H54 (cell line): ENCODE measurements at places on chromosomes 1 and 21.
A peak's percentile ranks its signal among the peaks of the same experiment; 100 is the strongest.

- DNase-seq: peak; percentile 55
These were observed 869 bp downstream of the NAV1 start for GRCh38 chr1:201539561-201540431.

DNA sequence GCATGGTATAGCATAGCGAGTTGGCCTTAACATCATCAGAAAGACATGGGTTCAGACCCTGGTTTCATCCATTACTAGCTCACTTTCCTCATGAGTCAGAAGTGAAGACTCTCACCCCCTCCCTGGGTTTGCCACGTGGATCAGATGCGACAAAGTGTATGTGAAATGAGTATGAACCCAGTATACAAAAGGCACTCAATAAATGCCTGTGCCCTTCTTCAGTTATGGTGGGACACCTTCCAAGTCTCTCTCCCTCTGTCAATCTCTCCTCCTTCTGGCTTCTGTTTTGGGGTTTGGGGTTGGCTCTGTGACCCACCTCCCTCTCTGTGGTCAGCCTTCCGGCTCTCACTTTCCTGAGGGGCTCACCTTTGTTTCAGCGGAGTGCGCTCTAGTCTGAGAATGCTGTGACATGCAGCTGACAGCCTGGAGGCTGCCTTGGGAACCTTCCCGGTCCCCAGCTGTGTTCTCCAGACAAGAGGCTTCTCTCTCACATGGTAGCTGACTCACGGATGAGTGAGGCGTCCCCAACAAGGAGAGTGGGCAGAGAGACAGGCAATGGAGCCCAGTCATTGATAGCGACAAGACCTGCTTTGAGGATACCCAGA lies 155.0 kb upstream of the EDN2 start:
- peak; percentile 75 for DNase-seq

DNA sequence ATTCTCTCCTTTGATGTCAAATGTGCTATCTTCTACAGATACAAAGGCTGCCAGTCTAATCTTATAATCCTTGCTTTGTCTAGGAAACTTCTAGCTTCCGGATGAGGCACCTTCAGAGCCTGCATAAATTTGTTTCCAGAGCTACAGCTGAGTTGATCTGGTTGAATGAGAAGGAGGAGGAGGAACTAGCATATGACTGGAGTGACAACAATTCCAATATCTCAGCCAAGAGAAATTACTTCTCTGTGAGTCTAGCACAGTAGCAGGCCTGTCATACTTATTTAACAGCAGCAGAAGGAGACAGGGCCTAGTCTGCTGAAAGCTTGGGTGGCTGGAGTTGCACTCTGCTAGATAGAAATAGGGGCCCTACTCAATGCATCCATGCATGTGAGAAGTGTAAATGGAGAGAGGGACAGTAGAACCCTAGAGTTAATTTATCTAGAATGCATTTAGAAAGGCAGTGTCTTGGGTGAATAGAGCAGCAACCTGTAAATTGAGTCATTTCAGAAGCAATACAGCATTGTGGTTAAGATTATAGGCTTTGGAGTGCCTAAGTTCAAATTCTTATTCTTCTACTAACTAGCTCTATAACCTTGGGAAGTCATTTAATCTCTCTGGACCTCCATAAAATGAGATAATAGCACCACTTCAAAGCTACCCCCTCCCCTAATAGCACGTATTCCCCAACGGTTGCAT lies 89.0 kb downstream of the MACF1 start:
- DNase-seq: no peak

DNA sequence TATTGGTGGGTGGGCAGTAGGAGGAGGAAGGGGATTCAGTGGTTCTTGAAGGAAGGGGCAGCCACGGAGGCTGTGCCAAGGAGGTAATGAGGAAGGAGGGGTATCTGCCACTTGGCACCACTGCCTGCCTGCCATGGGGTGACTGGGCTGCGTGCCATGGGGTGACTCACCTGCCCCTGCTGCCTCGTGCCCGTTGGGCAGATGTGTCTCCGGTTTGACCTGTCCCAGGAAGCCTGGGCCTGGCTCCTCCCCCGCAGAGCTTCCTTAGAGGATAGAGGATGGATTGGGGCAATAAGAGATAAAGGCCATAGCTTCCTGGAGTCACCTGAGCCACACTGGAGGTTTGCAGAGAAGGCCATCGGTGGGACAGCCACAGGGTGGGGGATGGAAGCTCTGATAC lies 1.7 kb downstream of the PADI3 start:
- DNase-seq: peak; percentile 73

- DNase-seq: peak; percentile 6
These were observed 717.2 kb downstream of the NCAM2 start for GRCh38 chr21:21715266-21715969.

- DNase-seq: peak; percentile 61
These were observed 27.2 kb upstream of the TDRD10 start for GRCh38 chr1:154474802-154475201.

DNA sequence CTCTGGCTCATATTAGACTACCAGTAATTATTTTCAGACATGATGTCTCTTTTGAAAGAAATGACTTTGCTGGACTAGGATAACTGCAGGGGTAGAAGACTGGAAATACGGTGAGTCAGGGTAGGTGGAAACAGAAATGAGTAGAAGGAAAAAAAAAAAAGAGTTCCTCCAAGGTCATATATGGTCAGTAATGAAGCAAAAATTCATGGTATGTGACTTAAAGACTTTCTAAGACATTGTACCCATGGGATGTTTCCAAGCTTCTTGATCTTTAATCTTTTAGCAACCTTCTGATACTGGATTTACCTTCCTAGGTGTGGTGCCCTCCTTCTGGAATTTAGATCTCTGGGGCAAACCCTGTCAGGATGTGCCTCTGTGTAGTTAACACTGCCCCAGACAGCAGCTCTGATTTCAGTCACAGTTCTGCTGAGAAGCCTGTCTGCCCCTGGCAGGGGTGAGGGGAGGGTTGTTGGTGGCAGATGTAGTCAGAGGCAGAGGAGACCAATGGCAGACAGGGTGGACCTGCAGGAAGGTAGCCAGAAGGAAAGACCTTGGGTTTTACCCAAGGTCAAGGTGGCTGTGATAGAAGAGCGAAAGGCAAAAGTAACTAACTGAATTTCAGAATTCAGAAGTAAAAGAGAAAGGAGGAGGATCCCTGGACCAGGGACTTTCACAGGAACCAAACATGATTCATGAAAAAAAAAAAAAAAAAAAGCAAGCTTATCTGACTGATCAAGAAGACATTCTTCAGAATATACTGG lies 44.1 kb upstream of the BCL10 start:
- no peak for DNase-seq

DNA sequence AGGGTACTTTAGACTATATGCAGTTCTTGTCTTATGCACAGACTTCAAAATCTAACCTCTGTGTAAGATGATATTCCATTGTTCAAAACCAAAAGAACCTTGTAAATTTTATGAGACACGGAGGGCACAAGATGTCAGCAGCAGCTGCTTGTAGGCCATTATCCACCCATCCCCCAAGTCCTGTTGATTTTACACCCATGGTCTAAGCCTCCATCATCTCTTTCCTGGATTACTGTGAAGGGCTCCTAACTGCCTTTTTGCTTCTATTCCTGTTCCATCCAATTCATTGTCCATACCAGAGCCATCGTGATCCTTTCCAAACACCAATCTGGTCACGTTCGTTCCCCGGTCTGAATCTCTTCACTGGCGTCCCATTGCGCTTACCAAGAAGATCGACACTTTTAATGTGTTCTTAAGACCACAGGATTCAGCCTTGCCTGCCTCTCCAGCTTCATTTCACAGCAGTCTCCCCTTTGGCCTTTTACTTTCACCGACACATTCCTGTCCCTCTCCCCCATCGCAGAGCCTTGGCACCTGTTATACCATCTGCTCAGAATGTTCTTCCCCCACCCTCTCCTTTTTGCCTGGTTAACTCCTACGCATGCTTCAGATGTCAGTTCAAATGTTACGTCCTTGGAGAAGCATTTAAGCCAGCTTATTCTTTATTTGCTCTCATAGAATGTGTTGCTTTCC lies 107.3 kb upstream of the POU3F1 start:
- DNase-seq: no peak

DNA sequence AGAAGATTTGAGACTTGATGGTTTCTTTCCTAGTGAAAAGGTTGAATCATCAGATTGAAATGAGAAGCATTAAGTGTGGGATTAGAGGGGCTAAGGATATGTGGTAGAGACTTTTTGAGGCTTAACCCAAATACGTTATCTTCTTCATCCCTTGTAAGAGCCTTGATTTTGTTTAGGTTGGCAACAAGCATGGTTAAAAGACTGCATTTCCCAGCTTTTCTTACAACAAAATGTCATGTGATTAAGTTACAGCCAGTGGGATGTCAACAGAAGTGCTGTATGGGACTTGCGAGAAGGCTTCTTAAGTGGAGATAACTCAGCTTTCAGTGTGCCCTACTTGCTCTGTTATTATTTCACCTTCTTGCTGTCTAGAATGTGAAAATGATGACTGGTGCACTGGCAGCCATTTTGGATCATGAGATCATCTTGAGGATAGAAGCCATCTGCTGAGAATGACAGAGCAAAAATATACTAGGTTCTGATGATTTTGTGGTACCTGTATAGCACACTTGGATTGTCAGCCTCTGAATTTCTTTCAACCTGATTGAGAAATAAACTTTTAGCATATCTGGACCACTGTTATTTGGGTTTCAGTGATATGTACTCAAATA lies 41.3 kb upstream of the GNG12 start:
- no peak for DNase-seq

DNA sequence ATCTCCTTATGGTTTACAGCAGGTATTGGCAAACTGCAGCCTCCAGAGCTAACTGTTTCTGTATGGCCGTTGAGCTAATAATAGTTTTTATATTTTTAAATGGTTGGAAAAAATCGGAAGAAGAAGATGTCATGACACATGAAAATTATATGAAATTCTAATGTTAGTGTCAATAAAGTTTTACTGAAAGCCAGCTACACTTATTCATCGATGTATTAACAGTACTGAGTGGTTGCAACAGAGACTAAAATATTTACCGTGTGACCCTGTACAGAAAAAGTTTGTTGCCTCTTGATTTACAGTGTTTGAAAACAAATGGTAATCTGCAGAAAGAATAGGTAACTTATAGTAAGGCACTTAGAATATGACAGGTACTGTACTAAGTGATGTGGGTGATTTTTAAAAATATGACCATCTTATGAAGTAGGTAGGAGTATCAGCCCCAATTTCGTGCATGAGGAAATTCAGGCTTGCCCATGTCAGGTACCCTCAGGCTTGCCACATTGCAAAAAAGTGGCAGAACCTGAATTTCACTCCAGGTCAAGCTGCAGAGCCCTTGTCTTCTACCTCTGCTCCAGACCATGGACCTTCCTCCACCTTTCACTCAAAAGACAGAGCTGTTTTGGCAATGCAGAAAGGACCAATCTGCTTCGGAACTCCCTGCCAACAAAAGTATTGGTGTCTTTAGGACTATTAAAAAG lies 311.9 kb upstream of the RUNX1 start:
- no peak for DNase-seq

- no peak for DNase-seq
These were observed 3.8 kb upstream of the SAMD13 start for GRCh38 chr1:84297546-84298244.

GRCh38 chr1:2555634-2556276 lies 416 bp upstream of the TNFRSF14 start:
- DNase-seq: no peak

DNA sequence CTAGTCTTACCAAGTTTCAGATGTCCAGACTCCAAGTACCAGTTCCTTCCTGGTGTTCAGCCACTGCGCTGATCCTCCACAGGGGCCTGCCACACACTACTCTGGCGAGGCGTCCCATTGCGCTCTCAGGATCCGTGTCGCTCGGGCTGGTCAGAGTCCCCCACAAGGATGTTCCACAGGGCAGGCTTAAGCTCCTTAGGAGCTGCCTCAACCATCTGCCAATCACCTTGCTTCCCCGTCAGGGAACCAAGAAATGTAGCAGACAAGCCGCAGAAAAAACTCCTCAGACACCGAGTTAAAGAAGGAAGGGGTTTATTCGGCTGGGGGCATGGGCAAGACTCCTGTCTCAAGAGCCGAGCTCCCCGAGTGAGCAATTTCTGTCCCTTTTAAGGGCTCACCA lies 9.8 kb downstream of the OR2W3 start:
- DNase-seq: no peak

DNA sequence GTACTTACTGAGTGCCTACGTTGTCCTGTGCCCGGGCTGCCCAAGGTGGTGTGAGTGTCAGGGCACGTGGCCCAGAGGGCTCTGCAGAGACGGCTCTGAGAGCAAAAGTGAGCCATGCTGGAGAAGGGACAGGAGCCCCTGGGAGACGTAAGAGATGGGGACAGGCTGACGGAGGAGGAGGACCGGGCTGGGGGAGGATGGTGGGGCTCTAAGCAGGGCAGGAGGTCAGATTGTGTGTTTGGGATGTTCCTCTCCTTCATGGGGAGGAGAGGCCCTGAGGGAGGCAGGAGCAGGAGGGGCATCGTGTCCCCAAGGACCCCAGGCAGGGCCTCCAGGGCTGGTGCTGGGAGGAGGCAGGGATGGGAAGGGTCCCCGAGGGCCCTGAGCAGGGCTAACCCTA lies 158.9 kb downstream of the PCBP3 start:
- DNase-seq: no peak

- no peak for DNase-seq
These were observed 40.4 kb downstream of the NIBAN1 start for GRCh38 chr1:184933944-184934343.
